CD4-positive, alpha-beta T cell treated with Interleukin-4 for 1 hour (primary cell): ENCODE measurements at places on chromosomes 12 and 14.

- no peak for DNase-seq
These were observed 90.7 kb downstream of the SINHCAF start for GRCh38 chr12:31234955-31235867.

DNA sequence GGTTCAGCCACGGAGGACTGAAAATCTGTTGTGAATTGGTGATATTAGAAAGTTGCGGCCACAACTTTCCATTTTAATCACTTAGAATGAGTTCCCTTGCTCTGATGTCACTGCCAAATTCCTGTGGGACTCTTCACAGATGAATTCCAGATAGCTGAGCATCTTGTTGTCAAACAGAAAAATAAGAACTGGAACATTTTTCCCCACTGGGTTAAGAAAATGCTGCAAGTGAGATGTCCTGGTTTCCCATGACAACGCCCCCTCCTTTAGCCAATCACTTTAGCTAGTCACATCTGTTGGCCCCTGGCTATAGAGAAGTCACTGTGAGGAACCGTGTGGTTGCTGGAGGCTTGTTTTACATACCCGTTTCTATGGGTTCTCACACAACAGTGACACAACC is 135.9 kb downstream of the KTN1 start:
- no peak for DNase-seq

DNA sequence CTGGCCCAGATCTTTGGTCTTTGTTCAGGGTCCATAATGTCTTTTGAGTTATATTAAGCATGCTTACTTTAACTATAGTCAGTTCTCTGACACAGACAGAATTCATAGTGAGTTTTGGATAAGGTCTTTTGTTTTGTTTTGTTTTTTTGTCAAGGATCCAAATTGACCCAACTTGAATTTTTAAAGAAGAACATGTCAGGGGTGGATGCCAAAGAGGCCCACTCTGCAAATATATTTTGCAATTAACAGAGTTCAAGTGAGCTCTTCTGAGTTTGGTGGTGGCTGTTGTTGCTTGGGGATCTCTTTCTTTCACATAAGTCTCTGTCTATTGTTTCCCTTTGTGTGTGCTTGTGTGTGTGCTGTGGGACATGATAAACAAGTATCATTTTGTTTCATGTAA is 34.4 kb upstream of the PMCH start:
- DNase-seq = no peak

GRCh38 chr14:55071870-55072640 is 20.6 kb downstream of the MAPK1IP1L start:
- DNase-seq = peak; percentile 44

- peak; percentile 73 for DNase-seq
These were observed 18.7 kb downstream of the ZBTB39 start for GRCh38 chr12:56987551-56988053.

- DNase-seq = peak; percentile 54
These were observed 137.5 kb upstream of the CCND2 start for GRCh38 chr12:4135919-4136605.

DNA sequence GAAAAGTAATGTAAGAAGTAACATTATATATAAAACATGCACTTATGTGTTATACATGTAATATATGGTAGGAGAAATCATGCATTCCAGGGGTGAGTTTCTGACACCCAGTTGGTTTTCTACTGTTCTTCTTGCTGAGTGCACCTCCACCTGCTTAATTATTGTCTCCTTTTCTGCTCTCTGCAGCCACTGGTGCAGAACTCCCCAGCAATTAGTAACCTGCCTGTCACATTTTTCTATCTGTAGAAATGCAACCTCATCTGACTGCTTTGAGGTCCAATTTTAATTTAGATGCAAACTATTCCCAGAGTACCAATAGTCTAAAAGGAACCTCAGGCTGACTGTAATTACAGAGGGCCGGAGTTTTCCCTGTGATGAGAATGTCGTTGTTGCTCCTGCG is 842.1 kb downstream of the AACS start:
- no peak for DNase-seq

DNA sequence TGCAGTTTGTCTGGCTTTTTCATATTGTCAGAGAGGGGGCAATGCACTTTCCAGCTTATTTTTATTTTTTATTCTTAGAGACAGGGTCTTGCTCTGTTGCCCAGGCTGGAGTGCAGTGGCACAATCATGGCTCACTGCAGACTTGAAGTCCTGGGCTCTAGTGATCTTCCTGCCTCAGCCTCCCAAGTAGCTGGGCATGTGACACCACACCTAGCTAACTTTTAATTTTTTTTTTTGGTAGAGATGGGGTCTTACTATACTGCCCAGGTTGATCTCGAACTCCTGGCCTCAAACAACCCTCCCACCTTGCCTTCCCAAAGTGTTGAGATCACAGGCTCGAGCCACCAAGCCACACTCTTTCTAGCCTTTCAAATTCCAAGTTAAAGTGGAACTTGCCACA is 3.9 kb upstream of the A2ML1 start:
- DNase-seq = no peak

DNA sequence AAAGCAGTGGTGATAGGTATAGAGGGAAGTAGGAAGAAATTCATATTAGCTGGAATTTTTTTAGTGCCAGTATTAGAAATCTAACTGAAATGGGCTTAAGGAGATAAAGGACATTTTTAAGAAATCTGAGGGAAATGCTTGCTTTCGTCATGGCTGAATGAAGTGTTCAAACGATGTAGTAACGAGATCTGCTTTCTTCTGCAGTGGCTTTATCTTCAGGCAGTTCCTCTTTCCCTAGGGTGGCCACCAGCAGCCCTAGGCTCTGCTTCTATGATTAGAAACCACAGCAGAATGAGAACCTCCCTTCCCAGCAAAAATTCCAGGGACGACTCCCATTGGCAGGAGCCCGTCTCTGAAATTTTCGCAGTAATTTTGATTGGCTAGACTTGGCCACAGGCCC is 163.9 kb upstream of the FRMD6 start:
- no peak for DNase-seq

DNA sequence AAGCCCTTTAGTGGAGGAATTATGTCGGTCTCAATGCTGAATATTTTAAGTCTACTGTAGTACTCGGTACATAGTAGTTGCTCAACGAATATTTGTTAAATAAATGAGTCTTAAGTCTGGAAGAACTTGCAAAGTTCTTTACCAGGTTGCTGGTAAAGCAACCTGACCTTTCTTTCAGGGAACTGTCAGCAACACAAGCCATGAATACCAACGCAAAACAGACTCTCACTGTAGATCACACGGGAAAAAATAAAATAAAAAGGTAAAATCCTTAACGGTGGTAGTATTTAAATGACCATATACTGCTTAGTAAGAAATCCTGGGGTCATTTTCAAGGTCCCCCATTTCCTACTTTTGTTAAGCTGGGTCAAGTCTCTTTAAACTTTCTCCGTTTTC is 447 bp upstream of the NUBPL start:
- no peak for DNase-seq

- DNase-seq = no peak
These were observed 62.1 kb upstream of the HECTD1 start for GRCh38 chr14:31269634-31270195.

- DNase-seq = no peak
These were observed 6.9 kb downstream of the RARG start for GRCh38 chr12:53224897-53225634.

DNA sequence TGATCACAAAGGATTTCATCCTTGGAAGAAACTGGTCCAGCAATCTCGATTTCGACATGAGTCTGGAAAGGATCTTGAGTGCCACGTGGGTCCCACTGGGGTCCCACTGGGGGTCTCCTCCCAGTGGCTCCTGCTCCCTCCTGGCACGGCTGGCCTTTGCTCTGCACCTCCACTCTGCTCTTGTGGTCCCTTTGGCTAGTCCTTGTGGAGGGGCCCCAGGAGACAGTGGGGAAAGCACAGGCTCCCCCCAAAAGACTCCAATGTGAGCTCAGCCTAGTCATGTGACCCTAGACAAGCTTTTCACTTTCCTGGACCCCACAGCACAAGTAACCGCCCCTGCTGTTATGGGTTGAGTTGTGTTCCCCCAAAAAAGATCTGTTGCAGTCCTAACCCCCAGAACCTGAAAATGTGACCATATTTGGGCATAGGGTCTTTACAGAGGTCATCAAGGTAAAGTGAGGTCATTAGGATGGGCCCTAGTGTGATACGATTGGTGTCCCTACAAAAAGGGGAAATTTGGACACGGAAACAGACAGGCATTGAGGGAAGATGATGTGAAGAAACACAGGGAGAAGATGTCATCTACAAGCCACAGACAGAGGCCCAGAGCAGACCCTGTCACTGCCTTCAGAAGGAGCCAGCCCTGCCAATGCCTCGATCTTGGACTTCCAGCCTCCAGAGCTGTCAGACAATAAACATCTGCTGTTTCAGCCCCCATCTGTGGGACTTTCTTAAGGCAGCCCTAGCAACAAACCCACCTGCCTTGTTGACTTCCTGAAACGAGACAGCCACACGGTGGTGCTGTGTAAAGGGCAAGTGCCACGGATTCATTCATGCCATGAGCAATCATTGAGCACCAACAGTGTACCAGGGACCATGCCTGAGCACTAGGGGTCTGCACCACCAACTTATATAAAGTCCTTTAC is 23.8 kb upstream of the PPP2R5C start:
- DNase-seq = peak; percentile 36

GRCh38 chr14:30915596-30915995 is 41.2 kb downstream of the COCH start:
- no peak for DNase-seq

GRCh38 chr12:72313806-72314205 is 41.6 kb downstream of the TRHDE start:
- no peak for DNase-seq

- DNase-seq = no peak
These were observed 139.3 kb downstream of the ADGRD1 start for GRCh38 chr12:131092901-131093603.

DNA sequence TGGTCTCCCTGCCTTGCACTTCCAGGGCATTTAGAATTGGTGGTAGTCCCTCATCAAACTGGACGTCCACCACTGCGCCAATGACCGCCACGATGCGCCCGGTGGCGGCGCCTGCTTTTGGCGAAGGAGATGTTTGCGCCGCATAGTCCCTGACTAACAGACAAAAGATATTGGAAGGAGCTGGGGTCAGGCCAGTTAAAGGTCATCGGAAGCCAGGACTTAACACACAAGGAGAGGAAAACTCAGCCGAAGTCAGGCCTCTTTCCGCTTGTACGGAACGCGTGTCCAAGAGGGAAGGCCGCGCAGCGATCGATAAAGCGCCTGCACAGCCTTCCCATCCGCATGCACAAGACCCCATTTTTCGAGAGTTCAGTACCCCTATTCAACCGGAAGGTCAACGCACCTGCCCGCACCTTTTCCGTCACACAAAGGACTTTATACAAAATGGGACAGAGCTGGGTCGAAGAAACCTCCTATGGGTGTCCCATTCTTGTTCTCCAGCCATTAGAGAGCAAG is 525 bp downstream of the ATP5F1B start:
- DNase-seq = no peak

DNA sequence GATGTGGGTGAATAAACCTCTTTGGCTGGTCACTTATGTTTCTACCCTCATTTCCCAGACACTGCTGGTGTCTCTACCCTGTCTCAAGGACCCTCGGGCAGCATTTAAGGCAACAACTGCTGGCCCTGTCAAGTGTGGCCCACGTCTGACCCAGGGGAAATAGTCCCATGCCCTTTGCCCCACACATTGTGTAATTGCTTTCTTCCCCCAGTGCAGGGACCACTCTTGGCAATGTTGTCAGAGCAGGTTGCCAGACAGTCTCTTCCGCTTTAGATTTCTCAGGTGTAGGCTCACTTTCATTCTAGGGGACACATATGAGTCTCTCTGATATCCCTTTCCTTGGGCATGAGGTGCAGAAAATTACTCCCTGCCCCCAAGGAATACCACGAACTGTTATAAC is 216.7 kb downstream of the TMEM117 start:
- no peak for DNase-seq

- DNase-seq = no peak
These were observed 640 bp downstream of the ARMH4 start for GRCh38 chr14:58151133-58152013.

GRCh38 chr12:24838531-24838950 is 110.4 kb downstream of the BCAT1 start:
- no peak for DNase-seq

- no peak for DNase-seq
These were observed 55.6 kb upstream of the ISM2 start for GRCh38 chr14:77554207-77554606.

DNA sequence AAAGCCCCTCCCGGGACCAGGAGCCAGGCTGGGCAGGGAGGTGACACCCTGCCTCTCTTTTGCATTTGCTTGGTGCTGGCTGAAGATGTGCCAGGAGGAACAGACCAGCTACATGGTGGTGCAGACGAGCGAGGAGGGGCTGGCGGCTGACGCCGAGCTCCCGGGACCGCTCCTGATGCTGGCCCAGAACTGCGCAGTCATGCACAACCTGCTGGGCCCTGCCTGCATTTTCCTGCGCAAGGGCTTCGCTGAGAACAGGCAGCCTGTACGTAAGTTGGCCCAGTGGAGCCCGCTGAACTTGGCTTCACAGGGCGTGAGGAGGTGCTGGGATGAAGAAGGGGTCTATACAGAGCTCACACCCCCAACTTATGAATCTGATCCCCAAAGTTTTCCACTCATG is 15.6 kb downstream of the CABP1 start:
- DNase-seq = no peak

DNA sequence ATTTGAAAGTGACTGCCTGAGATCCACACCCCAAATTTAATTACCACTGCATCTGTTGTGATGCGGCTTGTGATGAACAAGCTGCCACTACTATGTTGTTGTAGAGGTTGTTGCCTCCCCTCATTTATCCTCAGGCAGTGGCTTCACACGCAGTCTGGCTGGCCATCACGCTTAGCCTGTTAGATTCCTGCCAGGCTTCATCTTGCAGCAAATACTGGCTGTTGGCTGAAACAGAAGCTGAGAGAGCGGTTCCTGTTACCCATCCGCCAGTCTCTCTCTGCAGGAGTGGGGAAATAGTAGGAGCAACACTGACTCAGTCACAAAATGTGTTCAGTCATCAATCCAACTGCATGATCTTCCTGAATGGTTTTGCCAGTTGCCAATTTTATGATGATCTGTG is 934.4 kb downstream of the FLRT2 start:
- DNase-seq = no peak

GRCh38 chr14:56562883-56563282 is 16.7 kb upstream of the TMEM260 start:
- DNase-seq = no peak

DNA sequence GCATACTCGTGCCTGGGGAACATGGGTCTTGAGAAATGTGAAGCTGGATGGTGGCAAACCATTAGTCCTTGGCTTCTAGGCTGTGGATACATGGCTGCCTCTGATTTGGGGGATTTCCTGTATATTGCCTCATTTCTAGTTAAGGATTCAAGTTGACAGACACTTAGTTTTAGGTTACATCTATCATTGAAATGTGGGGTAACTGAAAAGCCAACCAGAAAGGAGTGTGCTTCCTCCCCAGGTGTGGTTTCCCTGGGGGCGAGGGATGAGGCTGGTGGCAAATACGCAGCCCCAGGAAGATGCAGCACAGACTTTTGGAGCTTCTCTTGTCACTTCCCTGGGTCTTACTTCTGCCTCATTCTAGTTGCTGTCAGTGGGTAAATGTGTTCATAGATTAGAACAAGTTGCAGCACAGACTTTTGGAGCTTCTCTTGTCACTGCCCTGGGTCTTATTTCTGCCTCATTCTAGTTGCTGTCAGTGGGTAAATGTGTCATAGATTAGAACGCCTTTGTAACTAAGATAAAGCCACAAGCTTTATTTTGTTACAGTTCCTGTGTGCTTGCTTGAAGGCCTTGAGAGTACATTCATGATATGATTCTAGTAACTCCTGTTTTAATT is 85.1 kb downstream of the BORCS5 start:
- DNase-seq = peak; percentile 86
